PC-3 (cell line): ENCODE measurements at places on chromosomes 12 and 14.

- DNase-seq = no peak
- no peaks in the 10 kb centered on the region for H3K27me3 ChIP-seq
- H3K36me3 ChIP-seq = peaks cover 9% of the 10 kb centered on the region; the same call in 1 of the 2 replicates
- H3K4me1 ChIP-seq = peaks cover 74% of the 10 kb centered on the region
- no peak overlapping the region for H3K4me3 ChIP-seq
- 0 out of 2 replicates have a peak overlapping the region, but pooled peaks have one; percentile 4 for H3K27ac ChIP-seq
Observed at GRCh38 chr12:6219980-6220379, 19.8 kb downstream of the CD9 start.

DNA sequence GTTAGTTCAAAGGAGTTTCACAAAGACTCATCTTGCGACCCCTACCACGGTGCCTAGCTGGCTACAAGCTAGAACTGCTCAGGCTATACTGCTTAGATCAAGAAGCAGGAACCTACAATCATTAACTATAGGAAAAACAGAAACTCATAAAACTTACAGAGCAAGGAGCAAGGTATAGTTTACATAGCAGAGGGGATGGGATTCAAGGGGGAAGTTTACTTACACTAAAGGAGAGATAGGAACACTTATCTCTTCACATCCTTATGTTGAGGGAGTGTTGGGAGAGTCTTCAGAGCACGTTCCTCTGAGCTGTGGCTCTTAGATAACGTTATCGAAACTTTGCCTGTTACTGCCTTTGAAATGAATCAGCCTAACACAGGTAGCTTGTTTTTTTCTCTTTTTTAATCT is 58.1 kb downstream of the FSCB start:
- no peak for DNase-seq
- H3K4me1 ChIP-seq = no peaks in the 10 kb centered on the region
- H3K36me3 ChIP-seq = no peaks in the 10 kb centered on the region
- H3K4me3 ChIP-seq = no peak overlapping the region
- H3K27me3 ChIP-seq = no peaks in the 10 kb centered on the region
- H3K27ac ChIP-seq = no peak overlapping the region

- no peak overlapping the region for H3K27ac ChIP-seq
- H3K4me1 ChIP-seq = no peaks in the 10 kb centered on the region
- H3K27me3 ChIP-seq = peaks cover 77% of the 10 kb centered on the region
- no peaks in the 10 kb centered on the region for H3K36me3 ChIP-seq
- no peak overlapping the region for H3K4me3 ChIP-seq
- no peak for DNase-seq
Observed at GRCh38 chr14:59537476-59537875, 39.1 kb downstream of the CCDC175 start.

DNA sequence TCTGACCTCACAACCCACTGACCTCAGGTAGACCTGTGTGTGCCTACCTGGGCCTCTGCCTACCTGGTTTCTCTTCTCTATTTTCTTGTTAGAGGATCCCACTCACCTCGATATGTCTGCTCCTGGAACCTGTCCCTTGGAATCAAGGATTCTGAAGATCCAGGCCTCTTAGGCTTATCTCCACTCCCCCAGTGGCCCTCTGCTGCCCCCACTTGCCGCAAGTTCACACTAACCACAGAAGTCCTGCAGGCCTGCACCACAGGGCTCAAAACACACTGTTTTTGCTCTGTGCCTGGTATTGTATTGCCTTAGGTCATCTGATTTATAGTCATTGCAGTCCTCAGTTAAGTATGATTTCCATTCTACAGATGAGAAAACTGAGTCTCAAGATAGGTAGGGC is 15.3 kb upstream of the NRXN3 start:
- no peaks in the 10 kb centered on the region for H3K4me1 ChIP-seq
- H3K36me3 ChIP-seq = no peaks in the 10 kb centered on the region
- H3K4me3 ChIP-seq = no peak overlapping the region
- no peak for DNase-seq
- H3K27ac ChIP-seq = no peak overlapping the region
- H3K27me3 ChIP-seq = no peaks in the 10 kb centered on the region

DNA sequence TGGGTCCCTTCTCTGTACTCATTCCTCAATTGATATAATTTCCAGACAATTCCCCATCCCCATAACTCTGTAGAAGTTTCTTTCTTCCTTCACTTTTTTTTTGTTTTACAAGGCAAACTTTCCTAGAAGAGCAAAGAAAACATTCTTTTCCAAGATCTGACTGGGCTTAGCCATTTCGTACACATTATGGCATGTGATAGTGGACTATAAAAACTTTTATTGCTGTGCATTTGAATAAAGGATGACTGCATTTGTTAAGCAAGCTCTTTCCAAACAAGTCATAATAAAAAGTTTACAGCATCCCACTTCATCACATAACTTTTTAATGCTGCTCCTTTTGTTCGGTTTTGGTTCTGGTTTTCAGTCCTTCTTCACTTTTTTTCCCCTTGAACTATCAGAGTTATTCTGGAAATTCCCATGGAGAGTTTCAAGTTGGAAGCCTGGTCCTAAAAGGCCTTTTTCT is 231.0 kb upstream of the HMGA2 start:
- no peaks in the 10 kb centered on the region for H3K36me3 ChIP-seq
- H3K4me1 ChIP-seq = peaks cover 51% of the 10 kb centered on the region
- peak; percentile 80 for DNase-seq
- peak overlapping the region; percentile 34 for H3K27ac ChIP-seq
- H3K4me3 ChIP-seq = no peak overlapping the region
- H3K27me3 ChIP-seq = no peaks in the 10 kb centered on the region

- H3K27ac ChIP-seq = peak overlapping the region; percentile 93
- H3K36me3 ChIP-seq = no peaks in the 10 kb centered on the region
- H3K4me3 ChIP-seq = peak overlapping the region; percentile 16; the same call in 1 of the 2 replicates
- peaks cover 76% of the 10 kb centered on the region for H3K4me1 ChIP-seq
Observed at GRCh38 chr14:64720131-64720576, 15.9 kb downstream of the PLEKHG3 start.

DNA sequence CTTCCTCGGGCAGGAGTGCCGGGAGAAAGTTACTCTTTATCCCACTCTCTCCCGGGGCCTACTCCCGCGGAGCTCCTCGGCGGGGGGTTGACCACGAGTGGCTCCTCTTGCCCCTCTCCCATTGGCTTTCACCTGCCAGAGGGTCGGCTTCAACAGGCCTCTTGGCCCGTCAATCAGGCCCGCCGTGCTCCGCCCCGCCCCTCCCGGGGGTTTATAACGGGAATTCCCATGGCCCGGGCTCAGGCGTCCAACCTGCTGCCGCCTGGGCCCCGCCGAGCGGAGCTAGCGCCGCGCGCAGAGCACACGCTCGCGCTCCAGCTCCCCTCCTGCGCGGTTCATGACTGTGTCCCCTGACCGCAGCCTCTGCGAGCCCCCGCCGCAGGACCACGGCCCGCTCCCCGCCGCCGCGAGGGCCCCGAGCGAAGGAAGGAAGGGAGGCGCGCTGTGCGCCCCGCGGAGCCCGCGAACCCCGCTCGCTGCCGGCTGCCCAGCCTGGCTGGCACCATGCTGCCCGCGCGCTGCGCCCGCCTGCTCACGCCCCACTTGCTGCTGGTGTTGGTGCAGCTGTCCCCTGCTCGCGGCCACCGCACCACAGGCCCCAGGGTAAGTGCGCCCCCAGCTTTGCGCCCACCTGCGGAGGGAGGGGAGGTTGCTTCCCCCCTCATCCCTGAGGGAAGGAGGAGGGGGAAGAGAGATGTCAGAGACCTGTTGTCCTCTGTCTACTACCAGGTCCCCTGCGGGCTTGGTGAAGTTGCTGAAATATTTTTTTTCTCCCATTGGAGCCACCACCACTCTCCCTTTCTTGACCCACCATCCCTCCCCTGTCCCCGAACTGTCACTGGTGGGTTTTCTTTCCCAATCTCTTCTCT is at the start of gene SMOC1:
Gene SMOC1, plus strand, starts transcription at position 242 of the 869 bp plus-strand sequence. Its CDS starts 263 bp downstream, at position 505.
- no peaks in the 10 kb centered on the region for H3K4me1 ChIP-seq
- no peak within 1 kb of the TSS for H3K4me3 ChIP-seq
- no peaks in the 10 kb centered on the region for H3K36me3 ChIP-seq
- peaks cover 88% of the 10 kb centered on the region for H3K27me3 ChIP-seq
- DNase-seq = no peak
- no peak within 1 kb of the TSS for H3K27ac ChIP-seq

GRCh38 chr14:35155962-35156361 is 33.6 kb downstream of the PRORP start:
- peaks cover 28% of the 10 kb centered on the region for H3K4me1 ChIP-seq
- no peaks in the 10 kb centered on the region for H3K27me3 ChIP-seq
- no peaks in the 10 kb centered on the region; the same call in 1 of the 2 replicates for H3K36me3 ChIP-seq
- peak overlapping the region; percentile 56 for H3K27ac ChIP-seq
- no peak overlapping the region for H3K4me3 ChIP-seq

- DNase-seq = no peak
- H3K27me3 ChIP-seq = no peaks in the 10 kb centered on the region
- no peak overlapping the region for H3K4me3 ChIP-seq
- no peaks in the 10 kb centered on the region for H3K4me1 ChIP-seq
- no peaks in the 10 kb centered on the region for H3K36me3 ChIP-seq
- no peak overlapping the region for H3K27ac ChIP-seq
Observed at GRCh38 chr12:32002848-32003493, 43.8 kb downstream of the RESF1 start.

- H3K4me1 ChIP-seq = 0 out of 2 replicates have a peak, but pooled peaks cover 6% of the 10 kb centered on the region
- H3K36me3 ChIP-seq = no peaks in the 10 kb centered on the region
- no peak overlapping the region for H3K27ac ChIP-seq
- no peaks in the 10 kb centered on the region for H3K27me3 ChIP-seq
- H3K4me3 ChIP-seq = no peak overlapping the region
Observed at GRCh38 chr12:48990552-48990951, 8.6 kb downstream of the DDN start.

- DNase-seq = no peak
- no peak overlapping the region for H3K27ac ChIP-seq
- no peaks in the 10 kb centered on the region for H3K36me3 ChIP-seq
Observed at GRCh38 chr14:34937442-34937841, 45.4 kb upstream of the SRP54 start.
